H9 (cell line): ENCODE measurements at places on chromosomes 16 and 17. TPM values are rescaled to one million over a fixed set of nuclear protein-coding genes. Genes with fewer than 3 reads are reported as not detected.

Gene OR2C1
- total RNA-seq = not detected in 2 replicates

Gene GFAP
- total RNA-seq = 1.1 and 1.2 TPM in 2 replicates

DNA sequence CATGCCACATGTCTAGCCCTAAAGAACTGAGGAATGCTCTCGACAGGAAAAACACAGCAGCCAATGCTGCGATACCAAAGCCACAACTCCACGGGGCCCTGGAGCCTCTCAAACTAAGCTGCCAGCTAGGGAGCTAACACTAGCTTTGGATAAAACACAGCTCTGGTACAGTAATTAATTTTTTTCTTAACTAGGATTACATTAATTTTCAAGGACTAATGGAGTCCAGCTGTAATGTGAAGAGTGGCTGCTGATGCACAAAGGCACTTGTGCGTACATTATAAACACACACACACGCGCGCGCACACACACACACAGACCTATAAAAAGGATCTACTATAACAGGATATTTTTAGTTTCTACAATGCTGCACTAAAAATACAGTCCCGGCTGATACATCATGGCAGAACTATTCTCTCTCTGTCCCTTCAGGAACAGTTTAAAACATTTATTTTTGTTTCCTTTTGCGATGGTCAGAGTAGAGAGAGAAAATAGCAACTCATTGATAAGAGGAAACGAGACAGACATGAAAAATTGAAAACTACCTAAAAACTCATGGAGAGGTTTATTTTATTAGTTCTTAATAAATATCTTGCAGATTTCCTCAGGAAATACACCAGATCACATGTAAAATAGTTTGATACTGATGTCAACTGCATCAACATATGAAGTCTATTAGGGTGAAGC, 88.5 kb downstream of the SMG6 start:
- no peak for DNase-seq

GRCh38 chr17:58999500-58999899, 107.2 kb downstream of the TRIM37 start:
- DNase-seq = no peak

Gene NTHL1
- total RNA-seq = 52.0 and 54.0 TPM in 2 replicates

GRCh38 chr17:83076938-83077337, 2.5 kb upstream of the METRNL start:
- DNase-seq = no peak

Gene NPIPA3
- total RNA-seq = 1.1 and 1.3 TPM in 2 replicates

DNA sequence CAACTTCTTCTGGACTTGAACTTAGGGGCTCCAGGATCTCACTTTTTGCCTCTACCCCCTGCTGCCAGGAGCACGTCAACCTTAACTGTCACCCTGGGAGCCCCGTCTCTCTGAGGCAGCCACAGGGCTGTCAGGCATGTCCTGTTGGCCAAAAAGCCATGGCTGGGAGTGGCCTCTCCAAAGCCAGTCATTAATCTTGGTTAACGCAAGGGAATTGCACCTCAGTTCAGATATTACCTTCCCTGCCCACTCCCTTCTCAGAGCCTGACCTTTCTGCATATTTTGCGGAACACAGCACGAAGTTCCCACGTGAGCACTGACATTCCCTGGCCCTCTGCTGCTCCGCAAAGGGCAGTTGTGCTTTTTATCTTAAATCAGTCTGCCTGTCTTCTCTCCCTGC, 44.2 kb upstream of the CIBAR2 start:
- DNase-seq = no peak

Gene CRYBA1
- total RNA-seq = not detected in 2 replicates
